Epithelial cell of proximal tubule (primary cell): ENCODE measurements at places on chromosomes 11 and 22.

GRCh38 chr11:61709572-61709971 lies 29.4 kb downstream of the DAGLA start:
- no peak for DNase-seq

GRCh38 chr11:91527380-91528030 lies 697.1 kb upstream of the FAT3 start:
- no peak for DNase-seq

DNA sequence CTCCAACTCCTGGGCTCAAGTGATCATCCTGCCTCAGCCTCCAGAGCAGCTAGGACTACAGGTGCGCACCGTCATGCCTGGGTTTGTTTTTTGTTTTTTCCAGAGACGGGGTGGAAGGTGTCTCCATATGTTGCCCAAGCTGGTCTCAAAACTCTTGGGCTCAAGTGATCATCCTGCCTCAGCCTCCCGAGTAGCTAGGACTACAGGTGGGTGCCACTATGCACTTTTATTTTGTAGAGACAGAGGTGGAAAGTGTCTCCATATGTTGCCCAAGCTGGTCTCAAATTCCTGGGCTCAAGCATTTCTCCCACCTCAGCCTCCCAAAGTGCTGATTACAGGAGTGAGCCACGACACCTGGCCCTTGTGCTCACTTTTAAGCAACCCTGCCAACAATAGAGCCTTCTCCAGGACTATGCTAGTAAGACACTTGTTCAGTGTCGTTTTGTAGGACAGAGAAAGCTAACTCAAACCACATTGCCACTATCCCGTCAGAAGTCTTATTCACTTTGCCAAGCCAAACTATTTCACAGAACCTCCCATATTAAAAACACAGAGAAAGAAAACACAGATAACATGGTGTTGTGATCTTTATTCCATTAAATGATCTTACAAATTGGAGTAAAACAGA lies 9.4 kb upstream of the PLAAT3 start:
- DNase-seq = no peak

- no peak for DNase-seq
Observed at GRCh38 chr11:27254744-27255446, 108.1 kb downstream of the CCDC34 start.

GRCh38 chr11:123030517-123030916 lies 31.4 kb downstream of the HSPA8 start:
- DNase-seq = no peak

GRCh38 chr22:33535937-33536875 lies 384.1 kb downstream of the LARGE1 start:
- DNase-seq = no peak

- no peak for DNase-seq
Observed at GRCh38 chr22:44026630-44027511, 2.8 kb downstream of the PARVB start.

- DNase-seq = no peak
Observed at GRCh38 chr11:126816645-126817044, 183.9 kb downstream of the KIRREL3 start.

GRCh38 chr11:122976734-122977469 lies 4.7 kb downstream of the BSX start:
- DNase-seq = no peak

- DNase-seq = no peak
Observed at GRCh38 chr11:64482588-64482987, 108.4 kb upstream of the SLC22A12 start.

DNA sequence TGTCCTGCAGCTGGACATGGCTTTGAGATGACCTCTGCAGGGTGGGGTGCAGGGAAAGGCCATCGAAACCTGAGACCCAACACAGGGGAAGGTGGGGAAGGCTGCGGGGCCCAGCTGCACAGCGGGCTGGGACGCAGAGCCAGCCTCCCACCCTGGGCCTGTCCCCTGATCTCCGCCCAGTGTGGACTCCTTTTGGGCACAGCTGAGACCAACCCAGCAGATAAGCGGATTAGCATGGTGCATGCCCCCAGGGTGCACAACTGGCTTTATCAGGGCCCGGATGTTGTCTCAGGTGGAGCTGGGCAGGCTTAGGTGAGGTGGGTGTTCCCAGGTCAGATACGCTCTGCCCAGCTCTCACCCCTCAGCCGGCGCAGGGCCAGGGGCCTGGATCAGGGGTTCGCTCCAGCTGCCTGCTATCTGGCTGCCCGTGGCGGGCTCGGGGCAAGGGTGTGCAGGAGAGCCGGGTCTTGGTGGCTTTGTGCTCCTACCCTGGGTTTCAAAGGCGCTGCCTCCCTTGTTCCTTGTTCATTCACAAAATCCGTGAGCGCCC lies 28.1 kb upstream of the MUC5AC start:
- DNase-seq = no peak

DNA sequence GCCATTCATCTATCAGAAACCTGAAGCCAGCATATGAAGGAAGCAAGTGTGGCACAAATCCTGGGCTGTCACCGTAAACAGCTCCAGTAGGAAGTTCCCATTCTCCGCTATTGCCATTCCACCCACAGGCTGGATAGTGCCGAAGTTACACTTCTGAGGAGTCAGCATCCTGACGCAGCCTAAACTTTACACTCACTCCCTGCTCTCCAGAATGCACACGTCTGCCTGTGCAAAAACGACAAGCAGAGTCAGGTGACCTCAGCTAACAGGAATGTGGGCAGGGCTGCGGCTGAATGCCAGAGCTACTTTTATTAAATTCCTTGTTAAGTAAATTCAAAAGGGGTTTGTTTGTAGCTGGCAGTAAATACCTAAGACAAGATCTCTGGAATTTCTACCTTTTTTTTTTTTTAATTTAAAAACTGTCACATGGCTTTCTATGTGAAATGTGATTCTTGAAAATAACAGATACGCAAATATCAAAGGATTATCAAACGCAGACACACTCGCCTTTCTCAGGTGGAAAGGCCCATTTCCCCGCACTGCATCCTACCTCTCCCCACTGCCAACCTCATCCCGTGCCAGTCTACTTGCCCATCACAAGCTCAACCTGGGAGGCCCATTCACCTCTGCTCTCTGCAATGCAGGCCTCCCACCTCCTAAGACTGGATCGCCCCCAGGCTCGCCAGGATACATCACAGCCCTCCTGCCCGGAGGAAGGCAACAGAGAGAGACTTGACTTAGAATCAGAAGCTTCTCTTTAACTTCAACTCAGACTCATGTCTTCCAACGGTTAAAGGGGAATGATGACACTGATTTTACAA lies 33.5 kb downstream of the NFRKB start:
- DNase-seq = peak; percentile 88

DNA sequence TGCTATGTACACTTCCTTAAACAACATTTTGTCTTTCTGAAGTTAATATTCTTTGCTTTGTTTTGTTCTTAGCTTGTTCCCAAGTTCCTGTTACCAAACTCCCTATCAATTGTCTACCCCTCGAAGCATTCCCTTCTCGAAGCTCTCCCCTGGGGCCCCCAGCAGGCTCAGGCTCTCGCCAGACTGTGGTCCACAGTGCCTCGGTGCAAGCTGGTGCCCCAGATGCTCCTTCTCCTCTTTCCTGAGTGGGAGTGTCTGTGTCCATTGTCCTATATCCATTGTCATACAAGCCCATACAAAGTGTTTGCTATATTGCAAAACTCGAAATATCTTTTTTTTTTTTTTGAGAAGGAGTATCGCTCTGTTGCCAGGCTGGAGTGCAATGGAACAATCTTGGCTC lies 51.7 kb upstream of the RTL6 start:
- DNase-seq = no peak

GRCh38 chr11:61109671-61110070 lies 7.4 kb downstream of the CD5 start:
- DNase-seq = no peak

DNA sequence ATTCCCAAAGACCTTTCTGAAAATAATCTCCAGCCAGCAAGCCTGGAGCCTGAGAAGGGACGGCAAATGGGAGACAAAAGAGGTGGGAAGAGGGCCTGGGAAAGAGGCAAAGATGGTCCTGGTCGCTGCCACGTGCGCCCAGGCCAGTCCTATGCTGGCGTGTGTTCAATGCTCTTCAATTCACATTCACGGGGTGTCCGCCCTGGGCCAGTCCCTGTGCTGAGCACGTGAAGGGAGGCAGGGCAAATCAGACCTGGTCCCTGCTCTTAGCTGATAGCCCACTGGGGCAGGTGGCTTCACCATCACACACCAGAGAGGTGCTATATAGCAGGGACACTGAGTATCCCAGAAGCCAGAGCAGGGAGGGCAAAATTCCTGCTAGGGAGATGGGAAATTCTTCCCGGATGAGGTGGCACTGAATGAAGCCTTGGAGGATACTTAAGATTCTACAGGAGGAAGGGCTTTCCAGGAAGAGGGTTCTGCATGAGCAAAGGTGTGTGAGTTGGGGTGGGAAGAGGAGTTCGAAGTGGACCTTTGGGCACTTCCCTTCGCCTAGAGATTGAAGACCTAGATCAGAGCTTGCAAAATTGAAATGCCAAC lies 148.2 kb downstream of the CHST1 start:
- no peak for DNase-seq

DNA sequence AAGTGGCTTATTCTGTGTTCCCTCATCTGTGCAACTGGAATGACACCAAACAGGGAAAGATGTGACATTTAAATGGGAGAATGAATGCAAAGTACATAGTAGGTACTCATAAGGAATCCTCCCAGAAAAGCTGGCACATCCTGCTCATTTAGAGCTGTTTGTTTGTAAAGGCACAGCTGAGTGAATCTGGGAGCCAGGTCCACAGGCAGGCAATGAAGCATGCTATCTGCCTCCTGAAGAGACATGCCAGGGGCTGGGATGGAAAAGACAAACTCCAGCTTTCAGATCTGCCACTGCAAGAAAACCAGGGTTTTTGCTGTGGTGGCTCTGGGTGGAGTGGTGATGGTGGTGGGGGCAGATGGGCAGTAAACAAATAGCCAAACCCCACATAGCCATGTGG lies 150.1 kb downstream of the TENM4 start:
- no peak for DNase-seq

DNA sequence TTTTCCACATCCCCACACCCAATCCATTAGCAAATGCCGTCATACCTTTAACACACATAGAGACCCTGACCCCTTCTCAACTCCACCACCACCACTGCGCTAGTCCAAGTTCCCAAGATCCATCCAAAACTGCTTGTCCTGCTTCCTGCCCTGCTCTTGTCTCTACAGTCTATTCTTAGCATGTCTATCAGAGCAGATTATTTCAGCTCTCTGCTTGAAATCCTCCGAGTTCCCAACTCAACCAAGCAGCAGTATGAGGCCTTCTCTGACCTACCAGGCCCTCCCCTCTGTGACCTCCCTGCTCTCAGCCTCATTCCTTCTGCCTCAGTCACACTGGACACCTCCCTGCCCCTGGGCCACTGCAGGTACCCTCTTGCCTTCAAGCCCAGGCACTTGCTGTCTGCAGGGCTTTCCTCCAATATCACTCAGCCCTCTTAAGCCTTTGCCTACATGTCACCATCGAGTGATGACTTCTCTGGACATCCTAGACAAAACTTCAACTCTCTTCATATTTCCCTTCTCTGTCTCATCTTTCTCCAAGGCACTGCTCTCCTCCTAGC lies 134.6 kb downstream of the SPATA19 start:
- DNase-seq = no peak

DNA sequence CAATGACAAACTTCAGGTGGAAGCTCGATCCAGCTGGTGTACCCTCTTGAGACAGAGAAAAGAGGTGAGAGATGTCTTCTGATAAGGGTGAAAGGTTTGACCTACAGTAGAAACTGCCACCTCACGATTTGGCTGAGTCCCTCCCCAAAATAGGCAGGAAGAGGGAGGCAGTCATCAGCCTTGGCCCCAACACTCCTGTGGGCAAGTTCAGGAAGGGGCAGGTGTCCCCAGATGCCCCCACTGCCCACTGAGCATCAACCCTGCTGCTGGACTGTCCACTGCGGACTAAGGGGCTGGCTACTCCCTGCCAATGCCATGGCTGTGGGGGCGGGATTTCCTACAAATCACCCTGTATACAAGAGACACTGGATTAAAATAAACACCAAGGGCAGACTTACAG lies 441.4 kb downstream of the BUD13 start:
- no peak for DNase-seq
